Omental fat pad (tissue), 4 donors: ENCODE measurements at places on chromosomes 1 and 21. TPM values are rescaled to one million over a fixed set of nuclear protein-coding genes. Genes with fewer than 3 reads are reported as not detected.

Gene SPRR2F
- total RNA-seq: not detected

Gene TFF3
- 11.3 TPM for total RNA-seq

Gene C21orf91
- 6.6 TPM for total RNA-seq

Gene THEM5
- not detected for total RNA-seq

Gene CHIA
- 3.5 TPM for total RNA-seq

Gene CYP4Z1
- total RNA-seq: 14.0 TPM

Gene CTNNBIP1
- 13.3 TPM for total RNA-seq

Gene SELL
- total RNA-seq: 5.2 TPM

Gene SMIM1
- total RNA-seq: 4.6 TPM

Gene P3H1
- 31.3 TPM for total RNA-seq

Gene TESK2
- total RNA-seq: 1.4 TPM

Gene AMY1A
- not detected for total RNA-seq

Gene NGF
- total RNA-seq: 14.7 TPM

Gene KRTAP21-2
- total RNA-seq: not detected

Gene PPFIA4
- total RNA-seq: 0.72 TPM

Gene IVL
- not detected for total RNA-seq

Gene LRRC71
- total RNA-seq: not detected

Gene AQP10
- total RNA-seq: 0.25 TPM

Gene SPRR2G
- total RNA-seq: not detected

Gene NBPF20
- total RNA-seq: 2.2 TPM

Gene KCNH1
- total RNA-seq: not detected

Gene CELA2B
- total RNA-seq: not detected
